Activated CD4-positive, alpha-beta T cell treated with anti-CD3 and anti-CD28 coated beads for 48 hours (primary cell): ENCODE measurements at places on chromosomes 1 and 21.

GRCh38 chr1:94433866-94434265 is 15.7 kb downstream of the ABCD3 start:
- DNase-seq: no peak

GRCh38 chr1:205680073-205680851 is at the start of gene SLC45A3:
SLC45A3 (minus strand) TSS chr1:205680509; CDS start chr1:205664656, 15,853 bp downstream.
- peak; percentile 39 for DNase-seq

DNA sequence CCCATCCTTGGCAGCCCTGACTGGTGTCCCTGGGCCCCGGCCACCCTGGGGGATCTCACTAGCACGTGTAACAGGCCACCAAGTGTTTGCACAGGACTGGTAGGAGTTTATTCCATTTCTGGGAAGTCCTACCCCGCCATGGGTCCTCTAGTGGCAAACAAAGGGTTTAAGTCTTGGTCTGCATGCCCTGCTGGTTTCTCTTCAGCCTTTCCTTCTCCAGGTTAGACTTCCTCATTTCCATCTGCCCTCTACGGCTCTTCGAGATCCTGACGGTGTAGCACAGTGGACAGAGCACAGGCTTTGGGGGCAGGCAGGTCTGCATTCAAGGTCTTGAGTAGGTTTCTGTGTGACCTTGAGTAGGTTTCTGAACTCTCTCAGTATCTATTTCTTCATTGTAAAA is 2.8 kb downstream of the AGTRAP start:
- no peak for DNase-seq

GRCh38 chr1:67889953-67890567 is 56.8 kb upstream of the GNG12 start:
- peak; percentile 20 for DNase-seq

GRCh38 chr1:38291906-38292521 is 245.4 kb upstream of the POU3F1 start:
- DNase-seq: no peak

GRCh38 chr1:243313635-243314536 is 58.0 kb downstream of the SDCCAG8 start:
- no peak for DNase-seq

- no peak for DNase-seq
Observed at GRCh38 chr1:157137408-157138219, 581 bp downstream of the ETV3 start.

GRCh38 chr1:974293-974640 is 7.6 kb downstream of the PERM1 start:
- no peak for DNase-seq

GRCh38 chr1:81114191-81114590 is 686.5 kb upstream of the ADGRL2 start:
- no peak for DNase-seq

GRCh38 chr1:45009956-45010854 is 919 bp downstream of the HECTD3 start:
- peak; percentile 56 for DNase-seq

- DNase-seq: peak; percentile 9
Observed at GRCh38 chr1:40592107-40592803, 60.8 kb downstream of the ZNF684 start.

DNA sequence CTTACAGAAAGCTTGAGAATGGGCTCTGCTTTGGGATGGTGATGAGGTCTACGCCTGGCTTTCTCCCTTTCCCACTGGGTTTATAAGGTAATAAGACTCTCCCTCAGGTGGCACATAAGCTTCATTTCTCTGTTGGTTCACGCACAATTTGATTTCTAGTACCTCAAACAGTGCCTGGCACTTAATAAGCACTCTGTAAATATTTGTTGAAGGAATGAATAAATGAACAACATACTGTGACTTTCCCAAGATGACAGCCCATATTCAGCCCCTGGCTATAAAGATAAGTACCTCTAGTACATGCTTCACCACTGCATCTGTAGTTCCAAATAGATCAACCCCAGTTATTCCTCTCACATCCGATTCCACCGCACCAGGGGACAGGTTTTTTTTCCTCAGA is 17.8 kb downstream of the COPA start:
- DNase-seq: no peak

GRCh38 chr1:183832459-183832858 is 27.5 kb downstream of the RGL1 start:
- no peak for DNase-seq

DNA sequence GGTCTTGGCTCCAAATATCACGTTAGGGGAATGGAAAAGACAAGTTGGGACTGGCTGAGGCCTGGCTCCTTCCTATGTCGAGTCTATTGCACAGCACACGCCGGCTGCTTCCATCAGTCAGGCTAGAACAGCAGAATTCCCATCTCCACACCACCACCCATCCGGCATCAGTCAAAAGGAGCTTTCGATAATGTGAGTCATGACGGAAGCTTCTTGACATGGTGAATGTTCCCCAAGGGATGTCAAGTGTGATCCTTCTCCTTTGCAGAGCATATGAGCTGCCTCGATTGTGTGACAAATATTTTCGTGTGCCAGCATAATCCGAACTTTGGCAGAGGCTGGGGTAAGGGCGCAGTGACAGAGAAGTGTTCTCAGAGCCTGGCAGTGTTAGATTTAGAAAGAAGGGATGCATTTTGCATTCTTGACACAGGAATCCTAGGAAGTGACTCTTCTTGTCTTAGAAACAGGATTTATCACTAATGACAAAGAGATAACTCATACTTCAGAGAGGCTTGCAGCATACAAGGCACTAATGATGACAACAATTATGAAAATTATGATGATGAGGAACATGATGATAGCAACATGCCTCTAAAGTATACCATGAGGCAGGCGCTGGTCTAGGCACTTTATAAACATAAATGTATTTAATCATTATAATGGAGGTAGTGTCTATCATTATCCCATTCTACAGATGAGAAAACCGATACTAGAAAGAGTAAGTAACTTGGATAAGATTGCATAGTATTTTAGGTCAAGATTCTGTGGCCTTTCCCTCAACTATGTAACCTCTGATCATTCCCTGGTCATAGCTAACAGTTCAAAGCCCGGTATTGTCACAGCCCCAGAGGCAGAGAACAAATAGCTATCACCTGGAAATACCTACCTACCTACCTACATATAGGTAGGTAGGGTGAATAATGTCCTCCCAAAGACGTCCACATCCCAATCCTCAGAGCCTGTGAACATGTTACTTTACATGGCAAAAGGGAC is 135.0 kb downstream of the KCNJ6 start:
- DNase-seq: no peak

GRCh38 chr1:187027253-187027652 is 198.5 kb downstream of the PLA2G4A start:
- DNase-seq: no peak

DNA sequence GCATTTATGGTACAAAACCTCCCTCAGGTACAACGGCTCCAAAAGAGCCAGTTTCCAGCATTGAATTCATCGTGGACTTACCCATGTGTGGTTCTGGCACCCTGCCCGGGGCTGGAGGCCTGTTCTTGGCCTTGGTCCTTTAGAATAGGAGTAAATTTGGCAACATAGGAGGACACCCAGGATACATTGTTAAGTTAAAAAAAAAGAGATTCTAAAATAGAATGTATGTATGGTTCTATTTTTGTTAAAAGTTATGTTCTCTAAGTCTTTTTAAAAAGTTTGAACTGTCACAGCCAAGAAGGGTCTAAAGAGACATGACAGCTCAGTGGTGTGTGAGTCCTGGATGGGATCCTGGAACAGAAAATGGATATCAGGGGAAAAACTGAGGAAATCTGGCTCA is 25.9 kb downstream of the EPHX1 start:
- DNase-seq: no peak

- peak; percentile 69 for DNase-seq
Observed at GRCh38 chr21:37365517-37366481, 774 bp upstream of the DYRK1A start.
